Neuronal stem cell (in vitro differentiated cells): ENCODE measurements at places on chromosomes 12 and 14.

- DNase-seq = no peak
Observed at GRCh38 chr14:56723418-56723817, 86.9 kb downstream of the OTX2 start.

DNA sequence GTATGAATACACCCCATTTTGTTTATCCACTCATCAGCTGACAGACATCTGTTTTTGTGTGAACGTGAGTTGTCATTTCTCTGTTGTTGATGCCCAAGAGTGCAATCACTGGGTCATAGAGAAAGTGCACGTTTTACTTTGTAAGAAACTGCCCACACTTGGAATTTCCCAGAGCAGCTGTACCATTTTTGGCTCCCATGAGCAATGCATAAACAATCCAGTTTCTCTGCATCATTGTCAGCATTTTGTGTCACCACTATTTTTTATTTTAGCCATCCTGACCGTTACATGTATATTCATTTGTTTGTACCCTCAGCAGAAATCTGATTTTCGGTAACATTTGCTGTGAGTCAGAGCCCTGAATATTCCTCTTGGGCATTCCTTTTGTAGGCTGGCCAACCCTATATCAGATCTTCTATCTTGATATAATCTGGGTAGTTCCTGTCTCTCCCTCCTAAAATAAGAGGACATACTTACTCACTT lies 62.7 kb downstream of the RBM19 start:
- DNase-seq = no peak

- no peak for DNase-seq
Observed at GRCh38 chr12:24200010-24200409, 250.5 kb upstream of the SOX5 start.

DNA sequence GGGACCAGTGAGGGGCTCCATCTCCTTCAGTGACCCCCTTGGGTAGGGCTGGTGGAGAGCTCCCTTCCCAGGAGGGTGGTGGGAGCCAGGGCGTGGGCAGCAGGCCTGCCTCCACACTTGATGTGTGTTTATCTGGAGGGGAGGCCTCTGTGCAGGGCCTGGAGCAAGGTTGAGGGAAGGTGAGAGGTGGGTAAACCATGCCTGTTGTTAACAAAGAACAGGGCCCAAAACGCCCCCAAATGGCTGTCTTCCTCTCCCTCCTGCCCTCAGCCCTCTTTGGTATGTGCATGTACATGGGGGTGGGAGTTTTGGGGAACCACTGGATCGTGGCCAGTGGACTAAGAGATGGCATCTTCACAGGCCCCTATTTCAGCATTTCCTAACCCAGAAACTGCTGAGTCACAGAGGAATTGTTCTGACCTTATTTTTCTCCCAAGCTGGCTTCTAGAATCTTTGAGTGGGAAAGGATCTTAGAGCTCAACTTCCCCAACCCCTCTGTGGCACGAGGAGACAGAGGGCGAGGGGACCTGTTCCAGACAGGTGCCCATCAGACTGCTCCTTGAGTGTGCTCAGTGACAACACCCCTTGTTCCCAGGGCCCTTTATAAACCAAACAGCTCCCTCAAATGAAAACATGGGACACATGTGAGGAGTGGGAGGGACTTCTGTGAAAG lies 3.6 kb downstream of the SLC48A1 start:
- DNase-seq = no peak

DNA sequence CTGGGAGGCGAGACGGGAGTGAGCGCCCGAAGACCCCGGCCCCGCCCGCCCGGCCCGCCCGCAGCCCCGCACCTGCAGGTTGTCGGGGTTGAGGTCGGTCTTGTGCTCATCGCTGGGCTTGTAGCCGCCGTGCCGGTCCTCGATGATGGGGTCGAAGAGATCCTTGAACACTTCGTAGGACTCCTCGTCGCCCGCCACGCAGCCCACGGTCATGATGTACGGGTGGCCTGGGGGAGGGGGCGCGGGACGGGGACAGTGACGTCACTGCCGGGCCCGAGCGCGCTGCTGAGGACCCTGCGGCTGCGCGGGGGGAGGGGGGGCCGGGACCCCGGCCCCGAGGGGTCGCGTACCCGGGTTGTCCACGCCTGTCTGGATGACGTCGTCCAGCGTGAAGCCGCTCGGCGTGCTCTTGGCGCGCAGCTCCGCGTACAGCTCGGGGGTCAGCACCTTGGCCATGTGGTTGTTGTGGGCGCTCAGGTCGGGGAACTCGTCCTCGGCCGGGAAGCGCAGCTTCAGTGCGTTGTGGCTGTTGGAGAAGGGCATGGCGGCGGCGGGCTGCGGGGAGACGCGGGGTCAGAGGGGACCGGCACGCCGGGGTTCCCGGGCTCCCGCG lies 573 bp downstream of the CKB start:
- no peak for DNase-seq

DNA sequence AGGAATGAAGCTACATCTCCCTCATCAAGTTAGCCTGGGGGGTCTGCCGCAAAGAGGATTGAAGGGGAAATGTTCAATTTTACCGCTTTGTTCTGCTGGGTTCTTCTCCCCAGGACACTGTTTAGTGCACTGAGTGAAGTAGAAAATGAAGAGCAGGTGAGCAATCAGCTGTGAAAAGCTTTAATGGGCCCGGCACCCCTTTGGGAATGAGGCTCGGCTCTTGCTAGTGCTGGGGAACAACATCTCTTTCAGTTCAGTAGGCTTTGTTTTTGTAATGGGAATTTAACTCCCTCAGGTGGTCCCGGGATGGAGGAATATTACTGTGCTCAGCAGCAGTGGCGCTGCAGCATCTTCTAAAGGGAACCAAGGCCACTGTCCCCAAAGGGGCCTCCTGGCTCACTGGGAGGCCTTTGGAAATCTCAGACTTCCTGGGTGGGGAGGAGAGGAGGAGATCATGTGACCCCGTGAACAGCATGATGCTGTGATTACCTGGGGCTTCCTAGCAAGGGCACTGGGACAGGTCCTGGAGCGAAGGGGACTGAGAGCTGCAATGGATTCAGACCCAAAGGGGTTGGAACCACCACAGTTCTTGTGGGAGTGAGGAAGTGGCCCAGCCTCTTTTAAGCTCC lies 85.2 kb upstream of the MAX start:
- DNase-seq = no peak

DNA sequence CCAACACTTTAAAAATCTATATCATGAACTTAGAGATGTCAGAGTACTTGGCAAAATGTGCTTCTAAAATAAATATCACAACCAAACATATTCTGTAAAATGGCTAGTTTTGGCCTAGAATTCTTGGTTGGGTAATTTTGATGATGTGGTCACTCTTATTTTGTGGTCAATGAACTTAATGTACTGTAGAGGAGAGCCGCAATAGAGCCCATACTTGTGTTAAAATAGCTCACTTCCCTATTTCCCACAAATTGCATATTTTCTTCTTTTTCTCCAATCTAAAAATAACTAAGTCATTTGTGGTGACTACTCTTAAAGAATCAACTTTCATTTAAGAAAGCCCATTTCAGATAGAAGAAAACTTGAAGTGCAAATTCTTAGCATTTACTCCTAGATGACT lies 619.4 kb downstream of the CCER1 start:
- no peak for DNase-seq

GRCh38 chr14:58954901-58955861 lies 233.3 kb upstream of the DAAM1 start:
- DNase-seq = no peak

DNA sequence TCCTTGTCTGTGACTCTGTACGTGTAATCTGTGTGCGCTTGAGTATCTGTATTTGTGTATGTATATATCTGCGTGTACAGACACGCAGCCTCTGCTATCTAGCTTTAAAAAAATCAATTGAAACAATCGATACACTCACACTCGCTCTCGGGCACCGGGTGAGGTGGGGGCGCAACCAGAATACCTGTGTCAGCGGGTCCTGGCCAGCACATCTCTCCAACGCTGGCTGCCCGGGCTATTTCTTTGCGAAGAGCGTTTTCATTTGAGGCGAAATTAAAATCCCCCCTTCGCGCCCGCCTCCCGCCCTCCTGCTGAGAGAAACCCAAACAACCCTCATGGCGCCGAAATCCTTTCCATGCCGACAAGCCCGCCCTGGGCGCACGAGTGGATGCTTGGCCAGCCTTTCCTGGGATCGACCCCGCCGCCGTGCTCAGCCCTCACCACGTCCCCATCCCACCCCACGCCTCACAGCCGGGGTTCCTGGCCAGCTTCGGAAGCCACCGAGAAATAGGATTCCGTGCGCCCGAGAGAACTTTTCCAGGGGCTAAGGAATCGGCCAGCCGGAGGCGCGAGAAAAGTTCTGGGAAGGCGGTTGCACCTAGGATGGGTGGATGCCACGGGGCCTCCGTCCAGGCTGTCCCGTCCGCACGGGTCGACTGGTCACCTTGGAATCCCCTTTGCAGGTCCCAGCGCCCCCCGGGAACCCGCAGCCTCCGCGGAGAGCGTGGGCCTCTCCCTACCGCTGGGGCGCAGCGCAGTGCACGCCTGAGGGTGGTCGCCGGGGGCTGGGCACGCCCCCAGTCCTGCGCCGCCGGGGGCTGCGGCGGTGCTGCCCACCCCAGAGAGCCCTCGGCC lies 1.0 kb downstream of the ZDHHC22 start:
- DNase-seq = no peak

DNA sequence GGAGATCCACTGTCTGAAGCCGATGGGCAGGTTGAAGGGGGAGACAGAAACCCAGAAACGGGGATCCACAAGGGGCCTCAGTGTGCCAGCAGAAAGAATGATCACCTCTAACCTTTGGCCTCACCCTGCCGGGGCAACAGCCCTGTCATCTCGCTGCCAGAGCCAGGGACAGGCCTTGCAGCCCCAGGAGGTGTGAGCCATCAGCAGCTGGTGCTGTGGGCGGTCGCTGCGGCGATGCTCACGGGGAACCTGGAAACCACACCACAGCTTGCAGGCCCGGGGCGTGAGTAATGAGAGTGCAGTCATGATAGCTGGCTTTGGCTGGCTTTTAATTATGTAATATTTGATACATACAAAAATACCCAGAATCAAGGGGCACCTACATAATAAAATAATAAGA lies 4.7 kb upstream of the TTC7B start:
- no peak for DNase-seq

- DNase-seq = no peak
Observed at GRCh38 chr14:58731465-58732293, 93.9 kb downstream of the DACT1 start.

DNA sequence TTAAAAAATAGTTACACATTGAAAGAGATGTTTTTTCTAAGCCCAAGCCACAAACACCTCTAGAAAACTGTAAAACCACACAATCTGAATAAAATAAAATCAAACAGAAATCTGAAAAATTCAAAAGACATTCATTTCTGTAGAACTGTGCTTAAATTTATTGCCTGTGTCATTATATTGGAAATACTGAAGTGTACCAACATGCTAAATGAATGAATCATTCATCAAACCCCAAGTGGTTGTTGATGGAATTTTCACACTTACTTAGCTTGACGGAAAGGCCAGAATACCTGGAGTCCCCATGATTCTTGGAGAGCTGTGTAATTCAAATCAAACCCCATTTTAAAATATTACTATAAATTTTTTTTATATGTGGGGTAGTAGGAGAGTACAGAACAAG lies 2.7 kb downstream of the KITLG start:
- no peak for DNase-seq
